ENCODE measurements at places on chromosomes 3 and 15.

- no peak for DNase-seq
These were observed 25.9 kb downstream of the LTF start for GRCh38 chr3:46438831-46439230.

GRCh38 chr3:71011565-71012287 lies 571.8 kb downstream of the FOXP1 start:
- DNase-seq, result no peak

- DNase-seq, result no peak
These were observed 23.5 kb upstream of the SLC4A7 start for GRCh38 chr3:27507515-27508266.

DNA sequence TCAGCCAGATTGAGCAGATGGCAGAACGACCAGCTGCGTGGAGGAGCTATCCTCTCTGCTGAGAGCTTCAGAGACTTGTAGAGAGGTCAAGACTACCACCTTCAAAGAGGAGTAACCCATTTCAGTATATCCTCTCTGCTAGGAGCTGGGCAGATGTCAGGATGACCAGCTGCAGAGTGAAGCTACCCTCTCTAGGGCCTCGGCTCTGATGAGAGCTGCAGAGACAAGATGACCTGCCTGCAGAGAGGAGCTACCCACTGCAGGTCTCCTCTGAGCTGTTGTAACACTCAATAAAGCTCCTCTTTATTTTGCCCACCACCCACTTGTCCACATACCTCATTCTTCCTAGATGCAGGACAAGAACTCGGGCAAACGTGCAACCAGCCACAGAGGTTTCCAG lies 1522.7 kb downstream of the OTOL1 start:
- DNase-seq, result no peak

DNA sequence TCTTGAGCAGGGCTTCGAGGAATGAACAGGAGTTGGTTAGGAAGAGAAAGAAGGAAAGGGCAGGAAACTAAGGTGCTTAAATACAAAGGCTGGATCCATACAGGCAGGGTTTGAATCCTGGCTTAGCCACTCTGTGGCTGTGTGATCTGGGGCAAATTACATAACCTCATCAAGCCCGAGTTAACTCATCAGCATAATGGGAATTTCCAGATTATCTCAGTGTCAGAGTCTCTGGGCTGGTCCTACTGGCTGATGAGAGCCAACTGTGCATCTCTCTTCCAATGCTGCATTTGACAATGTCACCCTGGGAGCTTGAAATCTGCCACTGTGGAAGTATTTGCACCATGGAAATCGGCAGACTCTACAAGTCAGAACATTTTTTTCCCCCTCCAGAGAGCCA lies 83.8 kb upstream of the SLC6A6 start:
- no peak for DNase-seq

DNA sequence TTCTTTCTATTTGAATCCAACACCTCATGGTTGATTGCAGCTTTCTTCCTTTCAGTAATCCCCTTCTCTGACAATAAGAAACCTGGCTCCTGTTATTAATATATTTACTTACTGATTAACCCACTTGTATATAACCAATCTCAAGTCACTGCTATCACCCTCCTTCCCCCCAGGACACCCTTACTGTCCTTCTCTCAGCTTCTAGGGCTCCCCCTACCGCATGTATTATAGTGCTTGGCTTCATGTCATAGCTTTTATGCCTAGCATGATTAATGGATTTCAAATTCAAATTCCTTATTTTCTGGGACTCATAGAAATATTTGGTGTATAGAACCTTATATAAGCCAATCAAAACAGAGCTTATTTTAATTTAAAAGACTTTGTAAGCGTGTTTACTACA lies 75.7 kb upstream of the BNIP2 start:
- DNase-seq, result no peak

DNA sequence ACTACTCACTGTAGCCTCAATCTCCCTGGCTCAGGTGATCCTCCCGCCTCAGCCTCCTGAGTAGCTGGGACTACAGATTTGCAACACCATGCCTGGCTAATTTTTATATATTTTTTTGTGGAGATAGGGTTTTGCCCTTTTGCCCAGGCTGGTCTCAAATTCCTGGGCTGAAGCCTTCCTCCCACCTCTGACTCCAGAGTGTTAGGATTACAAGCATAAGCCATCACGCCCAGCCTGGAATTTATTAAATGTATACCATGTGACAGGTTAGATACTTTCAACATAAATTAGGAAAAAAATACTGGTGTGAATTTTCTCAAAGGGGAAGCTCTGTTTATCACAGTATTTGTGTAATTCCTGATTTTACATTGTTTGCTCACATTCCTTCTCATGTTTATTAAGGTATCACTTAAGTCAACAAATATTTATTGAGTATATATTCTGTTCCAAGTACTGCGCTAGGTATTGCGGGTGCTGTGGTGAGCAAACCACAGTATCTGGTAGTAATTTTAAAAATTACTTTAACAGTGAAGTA lies 24.8 kb downstream of the PPP4R2 start:
- DNase-seq, result no peak

GRCh38 chr3:129228891-129229585 lies 20.4 kb upstream of the COPG1 start:
- DNase-seq, result no peak

- DNase-seq, result no peak
These were observed 283.8 kb upstream of the NR2F2 start for GRCh38 chr15:96046620-96047240.

DNA sequence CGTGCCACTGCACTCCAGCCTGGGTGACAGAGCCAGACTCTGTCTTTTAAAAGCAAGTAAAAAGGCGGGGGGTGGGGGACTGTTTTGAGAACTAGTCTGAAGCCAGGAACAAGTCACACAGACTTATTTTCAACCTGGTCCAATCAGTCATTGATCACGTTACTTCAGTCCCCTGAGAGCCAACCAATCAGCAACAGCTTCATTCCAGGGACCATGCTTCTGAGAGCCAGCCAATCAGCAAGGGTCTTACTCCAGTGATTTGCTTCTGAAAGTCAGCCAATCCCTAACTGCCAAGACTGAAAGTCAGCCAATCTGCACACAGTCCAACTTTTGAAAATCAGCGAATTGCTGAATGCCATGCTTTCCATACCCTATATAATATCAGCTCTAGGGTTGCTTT lies 48.6 kb upstream of the C15orf39 start:
- DNase-seq, result no peak

DNA sequence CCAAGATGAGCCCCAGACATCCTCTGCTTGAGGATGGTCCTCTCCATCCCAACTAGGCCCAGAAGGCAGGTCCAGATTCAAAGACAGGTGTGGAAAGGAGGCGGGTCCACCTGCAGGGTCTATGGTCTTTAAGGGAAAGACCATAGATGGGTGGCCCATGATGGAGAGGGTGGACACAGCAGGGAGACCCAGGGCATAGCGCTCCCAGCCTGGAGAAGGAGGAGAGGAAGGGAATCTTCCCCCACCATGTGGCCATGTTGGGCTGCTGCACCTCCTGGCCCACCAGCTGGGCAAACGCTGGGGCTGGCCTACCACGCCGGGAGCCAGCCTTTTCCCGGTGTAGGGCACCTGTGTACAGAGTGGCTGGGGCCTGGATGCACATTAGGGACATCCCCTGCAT lies 265.2 kb upstream of the TLE3 start:
- DNase-seq, result no peak

- no peak for DNase-seq
These were observed 170.2 kb downstream of the SUCNR1 start for GRCh38 chr3:152043620-152044019.

DNA sequence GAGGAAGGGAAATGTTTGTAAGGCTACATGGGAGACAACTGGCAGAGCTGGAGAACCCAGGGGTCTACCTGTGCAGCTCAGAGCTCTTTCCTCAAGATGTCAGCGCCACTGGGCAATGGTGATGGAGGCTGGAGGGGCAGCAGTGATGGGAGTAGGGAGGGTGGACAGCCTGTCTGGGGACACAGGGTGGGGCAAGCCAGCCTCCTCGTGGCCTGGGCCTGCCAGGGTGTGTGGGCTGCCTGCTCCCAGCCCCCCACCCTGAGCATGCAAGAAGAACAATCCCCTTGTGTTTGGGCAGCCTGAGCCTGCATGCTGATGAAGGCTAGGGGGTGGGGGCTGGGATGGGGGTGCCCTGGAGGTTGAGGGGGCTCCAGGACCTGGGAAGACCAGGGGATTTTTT lies 1.2 kb downstream of the PCBP4 start:
- DNase-seq, result no peak

- no peak for DNase-seq
These were observed 88.2 kb downstream of the AGBL1 start for GRCh38 chr15:86167841-86168240.

DNA sequence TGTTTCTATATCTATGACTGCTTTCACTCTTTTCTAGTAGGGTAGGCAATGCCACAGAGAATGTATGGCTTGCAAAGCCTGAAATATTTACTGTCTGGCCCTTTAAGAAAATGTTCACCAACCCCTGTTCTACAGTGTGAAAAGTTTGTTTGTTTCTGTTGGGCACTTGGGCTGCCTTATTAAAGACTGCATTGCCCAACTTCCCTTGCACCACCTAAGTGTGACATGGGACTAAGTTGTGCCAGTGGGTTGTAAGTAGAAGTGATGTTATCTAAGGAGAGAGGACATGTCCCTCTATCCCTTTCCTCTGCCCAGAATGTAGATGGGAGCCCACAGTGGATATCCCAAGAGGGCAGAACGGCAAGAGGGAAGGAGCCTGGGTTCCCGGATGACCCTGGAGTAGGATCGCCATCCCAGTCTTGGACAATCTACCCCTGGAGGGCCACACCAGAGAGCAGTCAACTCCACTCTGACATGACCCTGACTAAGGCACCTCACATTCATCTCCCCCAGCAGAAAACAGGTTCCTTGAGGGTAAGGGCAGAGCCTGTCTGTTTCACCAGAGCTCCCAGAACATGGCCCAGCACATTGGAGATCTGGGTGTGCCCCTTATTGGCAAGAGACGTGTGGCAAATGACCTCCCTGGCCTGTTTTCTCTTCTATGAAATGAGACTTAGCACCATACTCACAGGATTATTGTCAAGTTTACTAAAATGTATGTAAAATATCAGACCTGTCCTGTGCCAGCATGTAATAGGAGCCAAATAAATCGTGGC lies 138.8 kb downstream of the SMAD6 start:
- no peak for DNase-seq

- peak; percentile 69 for DNase-seq
These were observed 115.8 kb downstream of the KBTBD8 start for GRCh38 chr3:67113802-67114407.

DNA sequence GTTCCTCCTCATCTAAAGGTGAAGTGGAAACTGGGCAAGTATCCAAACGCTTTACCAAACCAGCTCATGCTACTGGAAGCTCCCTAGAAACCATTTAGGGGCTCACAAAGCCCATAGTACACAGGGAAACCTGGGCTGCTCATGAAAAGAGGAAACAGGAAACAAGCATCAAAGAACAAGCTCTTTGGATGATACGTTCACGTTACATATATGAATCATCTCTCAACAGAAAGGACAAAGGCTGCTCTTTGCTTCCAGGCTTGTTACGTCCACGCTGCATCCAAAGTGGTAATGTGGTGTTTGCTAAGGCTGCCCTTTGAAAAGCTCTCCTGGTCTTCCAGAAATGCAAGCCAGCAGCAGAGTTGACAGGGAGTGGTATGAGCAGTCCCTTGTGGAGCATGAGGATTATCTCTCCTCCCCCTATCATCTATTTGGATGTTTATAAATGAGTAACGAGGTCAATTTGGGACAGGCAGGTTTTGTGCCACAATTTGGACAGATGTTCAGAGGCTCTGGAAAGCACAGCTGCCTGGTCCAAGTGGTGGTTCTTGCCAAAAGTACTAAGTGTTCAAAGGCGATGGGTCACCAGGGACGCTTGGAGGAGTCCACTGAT lies 98.0 kb upstream of the RORA start:
- no peak for DNase-seq

GRCh38 chr3:42088803-42089530 lies 2.2 kb upstream of the TRAK1 start:
- no peak for DNase-seq

DNA sequence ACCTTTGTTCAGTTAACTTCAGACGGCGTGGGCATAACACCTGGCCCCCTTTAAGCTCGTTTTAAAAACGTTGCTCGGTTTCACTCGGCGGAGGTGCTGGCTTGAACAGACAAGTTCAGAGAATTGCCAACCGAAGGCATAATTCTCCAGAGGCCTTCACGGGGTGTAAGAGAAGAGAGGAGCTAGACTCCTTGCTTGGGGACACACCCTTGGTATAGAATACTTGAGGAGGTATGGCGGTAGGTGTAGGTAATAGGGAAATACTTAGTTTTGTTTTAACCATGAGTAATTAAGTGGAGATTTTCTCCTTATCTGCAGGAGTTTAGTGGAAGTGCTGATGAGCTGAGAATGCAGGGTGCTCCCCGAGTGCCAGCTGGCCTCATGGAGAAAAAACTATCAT lies 921 bp downstream of the FBXL2 start:
- DNase-seq, result no peak

- no peak for DNase-seq
These were observed 5.0 kb downstream of the CD47 start for GRCh38 chr3:108085810-108086350.
